ENCODE measurements at places on chromosomes 12 and 14.

DNA sequence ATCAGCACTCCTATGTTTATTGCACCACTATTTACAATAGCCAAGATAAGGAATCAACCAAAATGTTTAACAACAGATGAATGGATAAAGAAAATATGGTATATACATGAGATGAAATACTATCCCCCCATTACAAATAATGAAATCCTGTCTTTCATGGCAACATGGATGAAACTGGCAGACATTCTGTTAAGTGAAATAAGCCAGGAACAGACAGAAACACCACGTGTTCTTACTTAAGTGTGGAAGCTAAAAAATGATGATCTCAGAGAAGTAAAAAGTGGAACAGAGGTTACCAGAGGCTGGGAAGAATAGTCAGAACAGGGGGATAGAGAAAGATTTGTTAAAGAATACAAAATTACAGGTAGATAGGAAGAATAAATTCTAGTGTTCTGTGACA lies 113.7 kb upstream of the MDM1 start:
- H3K36me3 ChIP-seq = peaks cover 15% of the 10 kb centered on the region
- H3K27me3 ChIP-seq = no peaks in the 10 kb centered on the region
- peaks cover 39% of the 10 kb centered on the region for H3K4me1 ChIP-seq
- no peak overlapping the region for H3K27ac ChIP-seq
- no peak overlapping the region for H3K4me3 ChIP-seq
- no peak for DNase-seq

- no peak overlapping the region for H3K27ac ChIP-seq
- DNase-seq = no peak
- H3K36me3 ChIP-seq = no peaks in the 10 kb centered on the region
Observed at GRCh38 chr14:101256266-101256665, 305.0 kb upstream of the DIO3 start.

DNA sequence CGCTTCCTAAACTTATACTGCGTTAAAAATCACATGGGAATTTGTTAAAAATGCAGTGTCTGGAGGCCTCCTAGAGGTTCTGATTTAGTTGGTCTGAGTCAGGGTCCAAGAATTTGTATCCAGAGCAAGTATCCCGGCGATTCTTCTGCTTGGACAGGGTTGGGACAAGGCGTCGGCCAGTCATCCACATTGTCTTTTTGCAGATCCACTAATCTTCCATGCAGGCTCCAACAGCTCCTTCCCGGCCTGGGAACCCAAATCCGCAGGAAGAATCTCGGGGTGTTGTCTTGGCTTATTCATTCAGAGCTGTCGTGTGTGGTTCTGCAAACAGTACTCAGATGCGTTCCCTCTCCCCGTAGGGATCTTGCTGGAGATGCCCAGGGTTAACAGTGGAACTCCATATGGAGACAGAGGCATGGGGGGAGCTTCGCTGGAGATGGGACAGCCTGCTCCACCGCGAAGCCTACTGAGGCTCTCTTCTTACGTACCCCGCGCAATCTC lies 25.3 kb downstream of the GPRC5D start:
- no peak for DNase-seq
- H3K36me3 ChIP-seq = no peaks in the 10 kb centered on the region
- H3K27ac ChIP-seq = no peak overlapping the region
- H3K27me3 ChIP-seq = no peaks in the 10 kb centered on the region

- no peaks in the 10 kb centered on the region for H3K27me3 ChIP-seq
- no peak overlapping the region for H3K4me3 ChIP-seq
- H3K4me1 ChIP-seq = no peaks in the 10 kb centered on the region
- no peak overlapping the region for H3K27ac ChIP-seq
- H3K36me3 ChIP-seq = no peaks in the 10 kb centered on the region
Observed at GRCh38 chr12:3161861-3162260, 84.7 kb downstream of the TSPAN9 start.

GRCh38 chr14:65961004-65961403 lies 525.2 kb upstream of the CCDC196 start:
- DNase-seq = peak; percentile 66
- H3K4me1 ChIP-seq = peaks cover 32% of the 10 kb centered on the region
- peaks cover 38% of the 10 kb centered on the region for H3K27me3 ChIP-seq
- no peak overlapping the region for H3K4me3 ChIP-seq
- H3K36me3 ChIP-seq = peaks cover 1% of the 10 kb centered on the region
